Activated naive CD8-positive, alpha-beta T cell treated with anti-CD3 and anti-CD28 coated beads for 36 hours (primary cell): ENCODE measurements at places on chromosomes 13 and 19. TPM values are rescaled to one million over a fixed set of nuclear protein-coding genes. Genes with fewer than 3 reads are reported as not detected.
A peak's percentile ranks its signal among the peaks of the same experiment; 100 is the strongest.

- DNase-seq, result no peak
These were observed 18.3 kb upstream of the TEX29 start for GRCh38 chr13:111302045-111302726.

GRCh38 chr13:21579754-21580316, 24.1 kb downstream of the MICU2 start:
- DNase-seq, result no peak

GRCh38 chr13:45310341-45311131, 30.4 kb downstream of the TPT1 start:
- no peak for DNase-seq

GRCh38 chr19:58003174-58003828, 681 bp upstream of the ZNF606 start:
- no peak for DNase-seq

DNA sequence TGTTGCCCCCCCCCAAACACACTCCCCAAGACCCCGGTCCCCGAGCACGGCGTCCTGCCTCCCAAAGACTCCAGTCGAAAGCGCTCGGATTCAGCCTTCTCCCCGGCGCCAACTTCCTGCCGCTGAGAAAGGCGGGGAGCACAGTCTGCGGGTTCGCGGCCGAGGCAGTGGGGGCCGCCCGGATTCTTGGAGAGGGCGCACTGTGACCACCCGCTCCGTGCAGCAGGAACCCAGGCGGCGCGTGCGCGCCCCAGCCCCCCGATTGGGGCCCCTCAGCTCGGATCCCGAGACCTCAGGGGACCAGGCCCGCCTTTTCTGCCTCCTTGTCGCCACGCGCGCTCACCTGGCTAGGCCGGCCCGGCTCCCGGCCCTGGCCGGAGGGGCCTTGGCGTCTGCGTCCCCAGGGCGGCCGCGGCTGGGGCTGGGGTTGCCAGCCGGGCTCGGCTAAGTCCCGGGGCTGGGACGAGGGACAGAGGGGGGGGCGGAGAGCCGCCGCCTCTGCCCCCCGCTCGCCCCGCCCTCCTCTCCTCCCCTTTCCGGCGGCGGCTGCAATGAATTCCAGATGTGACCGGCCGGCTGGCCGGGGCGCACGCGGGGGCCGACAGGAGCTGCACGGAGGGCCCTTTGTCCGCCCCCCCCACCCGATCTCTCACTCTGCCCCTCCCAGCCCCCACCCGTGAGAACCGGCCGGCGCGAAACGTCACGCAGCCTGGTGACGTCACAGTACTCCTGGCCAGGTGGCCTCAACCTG, at the start of gene S1PR2:
TSS of gene S1PR2 (minus strand) at position 471 of the 751 bp plus-strand sequence. CDS start 6,426 bp downstream, outside the sequence.
- DNase-seq, result peak; percentile 75

GRCh38 chr13:29830000-29830399, 20.4 kb downstream of the UBL3 start:
- no peak for DNase-seq

GRCh38 chr19:30029721-30030510, 87.9 kb downstream of the URI1 start:
- DNase-seq, result peak; percentile 24

- peak; percentile 36 for DNase-seq
These were observed 2.1 kb downstream of the ZNF575 start for GRCh38 chr19:43534816-43535761.

GRCh38 chr13:89936256-89936655, 1411.2 kb upstream of the MIR17HG start:
- DNase-seq, result no peak

- DNase-seq, result no peak
These were observed 83.7 kb upstream of the OBI1 start for GRCh38 chr13:78742659-78743058.

DNA sequence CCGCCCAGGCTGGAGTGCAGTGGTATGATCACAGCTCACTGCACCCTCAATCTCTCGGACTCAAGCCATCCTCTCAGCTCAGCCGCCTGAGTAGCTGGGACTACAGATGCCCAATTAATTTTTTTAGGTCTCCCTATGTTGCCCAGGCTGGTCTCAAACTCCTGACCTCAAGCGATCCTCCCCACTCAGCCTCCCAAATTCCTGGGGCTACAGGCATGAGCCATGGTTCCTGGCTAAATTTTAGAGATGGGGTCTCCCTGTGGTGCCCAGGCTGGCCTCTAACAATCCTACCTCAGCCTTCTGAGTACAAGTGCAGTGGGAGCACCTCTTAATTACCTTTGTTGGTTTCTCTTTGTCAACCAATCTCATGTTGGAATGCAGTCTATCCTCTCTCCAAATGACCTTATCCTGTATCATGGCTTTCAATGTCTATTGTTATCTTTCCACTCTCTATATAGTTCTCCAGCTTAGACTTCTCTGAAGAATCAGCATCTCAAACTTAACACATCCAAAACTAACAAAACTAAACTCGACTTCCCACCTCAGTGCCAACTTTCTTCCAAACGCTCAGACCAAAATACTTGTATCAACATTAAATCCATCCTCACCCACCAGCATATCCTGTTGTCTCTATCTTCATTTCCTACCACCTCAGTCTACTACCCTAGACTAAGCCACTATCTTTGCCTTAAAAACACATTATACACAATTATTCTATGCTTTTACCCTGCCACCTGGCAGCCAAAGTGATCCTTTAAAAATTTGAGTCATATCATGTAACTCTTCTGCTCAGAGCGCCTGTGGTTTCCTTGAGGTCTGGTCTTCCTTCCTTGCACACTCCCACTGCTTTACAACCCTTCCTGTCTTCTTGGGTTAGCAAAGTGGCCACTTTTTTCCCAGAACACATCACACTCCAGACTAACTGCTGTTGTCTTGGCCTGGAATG, 6.7 kb downstream of the TPT1 start:
- peak; percentile 18 for DNase-seq

GRCh38 chr19:16506961-16507360, 10.8 kb downstream of the C19orf44 start:
- no peak for DNase-seq

The ZNF850 gene
- total RNA-seq, result 13.6 TPM

The RAD23A gene
- total RNA-seq, result 176 TPM

The ZNF529 gene
- 15.0 TPM for total RNA-seq

The C13orf42 gene
- not detected for total RNA-seq
